GM18507 (cell line): ENCODE measurements at places on chromosomes 5 and 9.

- no peak for DNase-seq
Observed at GRCh38 chr5:65248896-65249295, 232.8 kb downstream of the ADAMTS6 start.

DNA sequence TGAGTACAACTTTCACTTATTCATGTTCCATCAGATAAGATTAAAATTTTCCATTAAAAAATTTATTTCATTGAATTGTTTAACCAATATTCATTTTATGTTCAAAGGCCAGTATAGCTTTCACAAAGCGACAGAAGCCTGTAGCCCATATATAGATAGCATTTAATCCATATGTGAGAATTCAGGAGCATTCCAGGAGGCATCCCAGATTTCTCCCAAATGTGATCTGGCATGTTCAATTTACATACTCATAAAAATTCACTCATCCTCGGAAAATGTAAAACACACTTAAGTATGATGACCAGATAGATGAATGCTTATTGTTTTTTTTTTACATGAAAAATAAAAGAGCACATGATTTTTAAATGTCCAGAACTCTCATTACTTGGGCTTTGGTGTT is 141.9 kb downstream of the MAPKAP1 start:
- DNase-seq: no peak

GRCh38 chr9:134593286-134594077 is 48.1 kb upstream of the COL5A1 start:
- DNase-seq: no peak

GRCh38 chr5:108481355-108481931 is 99.5 kb upstream of the FBXL17 start:
- DNase-seq: no peak

- no peak for DNase-seq
Observed at GRCh38 chr5:75361310-75361709, 24.3 kb downstream of the HMGCR start.

- no peak for DNase-seq
Observed at GRCh38 chr5:131373265-131373664, 109.4 kb downstream of the CDC42SE2 start.

- DNase-seq: no peak
Observed at GRCh38 chr5:68290260-68290674, 74.7 kb downstream of the PIK3R1 start.

DNA sequence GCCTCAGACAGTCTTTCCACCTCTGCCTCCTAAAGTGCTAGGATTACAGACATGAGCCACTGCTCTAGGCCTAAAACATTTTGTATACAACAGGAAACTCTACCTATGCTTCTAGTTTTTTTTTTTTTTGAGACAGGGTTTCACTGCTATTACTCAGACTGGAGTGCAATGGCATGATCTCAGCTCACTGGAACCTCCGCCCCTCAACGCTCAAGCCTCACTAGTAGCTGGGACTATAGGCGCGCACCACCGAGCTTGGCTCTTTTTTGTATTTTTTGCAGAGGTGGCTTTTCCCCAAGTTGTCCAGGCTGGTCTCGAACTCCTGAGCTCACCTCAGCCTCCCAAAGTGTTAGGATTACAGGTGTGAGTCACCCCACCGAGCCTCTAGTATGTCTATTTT is 5.4 kb downstream of the HSPA9 start:
- DNase-seq: no peak

- DNase-seq: no peak
Observed at GRCh38 chr5:169195601-169196000, 105.3 kb downstream of the SLIT3 start.

GRCh38 chr9:36263683-36264082 is 5.4 kb upstream of the GNE start:
- DNase-seq: no peak
